ENCODE measurements at places on chromosomes 5 and 9.

- DNase-seq: no peak
These were observed 26.1 kb downstream of the DAP start for GRCh38 chr5:10734832-10735523.

GRCh38 chr5:122743261-122743660, 31.6 kb upstream of the SNX2 start:
- no peak for DNase-seq

DNA sequence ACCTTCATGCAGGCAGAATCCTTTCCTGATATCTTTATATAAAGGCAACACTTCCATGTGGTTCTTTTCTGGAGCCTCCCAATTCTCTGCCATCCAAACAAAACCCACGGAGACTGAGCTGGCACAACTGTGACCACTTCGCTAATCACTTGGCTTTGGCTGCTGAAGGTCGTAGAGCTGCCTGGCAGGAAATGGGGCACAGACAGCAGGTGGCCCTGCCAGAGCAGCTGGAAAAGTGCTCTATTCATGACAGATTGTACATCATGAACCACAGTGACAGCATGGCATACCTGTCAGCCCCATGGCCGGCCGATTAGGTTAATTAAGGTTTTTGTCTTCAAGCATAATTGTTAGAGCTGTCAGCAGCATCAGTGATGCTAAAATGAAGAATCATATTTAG, 141.9 kb upstream of the ANKRD55 start:
- peak; percentile 30 for DNase-seq

DNA sequence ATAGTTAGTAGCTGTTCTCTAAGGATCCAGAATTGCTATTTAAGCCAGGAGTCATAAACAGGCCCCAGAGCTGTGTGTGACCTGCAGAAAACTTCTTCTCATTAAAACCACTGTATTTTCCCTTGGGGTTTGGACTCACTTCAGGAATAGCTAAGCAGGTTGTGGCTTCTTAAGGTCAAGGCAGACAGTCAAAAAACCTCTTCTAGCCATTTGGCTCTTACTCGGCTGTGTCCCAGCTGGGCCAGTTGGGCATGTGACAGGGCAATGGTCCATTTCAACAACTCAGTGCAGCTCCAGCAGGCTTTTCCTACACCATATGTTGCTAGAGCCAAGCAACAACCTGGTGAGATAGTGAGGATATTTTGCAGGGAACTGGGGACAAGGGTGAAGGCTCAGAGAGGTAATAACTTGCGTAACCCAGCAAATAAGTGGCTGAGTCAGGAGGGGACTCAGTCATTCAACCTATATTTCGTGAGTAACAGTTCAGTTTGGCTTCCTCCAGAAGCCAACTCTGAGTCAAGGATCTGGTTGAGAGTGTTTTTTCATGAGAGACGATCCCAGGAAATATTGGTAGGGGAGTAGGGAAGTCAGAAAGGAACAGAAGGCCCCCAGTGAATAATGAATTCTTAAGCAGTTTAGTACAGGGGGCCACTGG, 115.4 kb upstream of the PPP2R2B start:
- DNase-seq: no peak

DNA sequence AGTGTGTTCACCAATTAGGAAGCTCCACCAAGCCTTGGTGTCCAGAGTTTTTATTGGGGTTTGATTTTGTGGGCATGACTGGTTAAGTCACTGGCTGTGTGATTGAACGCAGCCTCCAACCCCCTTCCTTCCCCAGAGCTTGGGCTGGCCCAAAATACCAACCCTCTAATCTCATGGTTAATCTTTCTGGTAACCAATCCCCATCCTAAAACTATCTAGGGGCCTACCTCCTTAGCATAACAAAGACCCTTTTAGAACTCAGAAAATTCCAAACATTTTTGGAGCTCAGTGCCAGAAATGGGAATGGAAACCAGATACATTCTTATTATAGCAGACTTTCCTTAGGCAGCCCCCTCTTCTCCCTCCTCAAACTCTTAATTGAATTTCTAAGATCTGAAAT, 35.9 kb upstream of the HRH2 start:
- no peak for DNase-seq

GRCh38 chr5:141822144-141822543, 56.1 kb downstream of the PCDH1 start:
- no peak for DNase-seq

DNA sequence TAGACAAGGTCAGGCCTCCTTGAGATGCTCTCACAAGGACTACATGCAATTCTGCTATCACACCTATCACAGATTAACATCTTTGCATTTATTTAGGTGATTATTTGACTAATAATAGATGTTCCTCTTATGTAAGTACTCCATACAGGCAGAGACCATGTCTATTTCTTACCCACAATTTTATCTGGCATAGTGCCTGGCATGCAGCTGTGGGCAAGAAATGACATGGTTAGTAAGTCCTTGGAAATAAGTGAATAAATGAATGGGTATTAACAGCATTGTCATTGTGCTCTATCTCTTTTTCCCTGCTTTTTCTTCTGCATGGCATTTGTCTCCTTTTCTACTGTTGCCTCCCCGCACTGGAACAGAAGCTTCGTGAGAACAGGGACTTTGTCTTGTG, 49.4 kb downstream of the SLC22A5 start:
- DNase-seq: no peak

- DNase-seq: no peak
These were observed 398.0 kb downstream of the ADGRV1 start for GRCh38 chr5:90956511-90957097.

DNA sequence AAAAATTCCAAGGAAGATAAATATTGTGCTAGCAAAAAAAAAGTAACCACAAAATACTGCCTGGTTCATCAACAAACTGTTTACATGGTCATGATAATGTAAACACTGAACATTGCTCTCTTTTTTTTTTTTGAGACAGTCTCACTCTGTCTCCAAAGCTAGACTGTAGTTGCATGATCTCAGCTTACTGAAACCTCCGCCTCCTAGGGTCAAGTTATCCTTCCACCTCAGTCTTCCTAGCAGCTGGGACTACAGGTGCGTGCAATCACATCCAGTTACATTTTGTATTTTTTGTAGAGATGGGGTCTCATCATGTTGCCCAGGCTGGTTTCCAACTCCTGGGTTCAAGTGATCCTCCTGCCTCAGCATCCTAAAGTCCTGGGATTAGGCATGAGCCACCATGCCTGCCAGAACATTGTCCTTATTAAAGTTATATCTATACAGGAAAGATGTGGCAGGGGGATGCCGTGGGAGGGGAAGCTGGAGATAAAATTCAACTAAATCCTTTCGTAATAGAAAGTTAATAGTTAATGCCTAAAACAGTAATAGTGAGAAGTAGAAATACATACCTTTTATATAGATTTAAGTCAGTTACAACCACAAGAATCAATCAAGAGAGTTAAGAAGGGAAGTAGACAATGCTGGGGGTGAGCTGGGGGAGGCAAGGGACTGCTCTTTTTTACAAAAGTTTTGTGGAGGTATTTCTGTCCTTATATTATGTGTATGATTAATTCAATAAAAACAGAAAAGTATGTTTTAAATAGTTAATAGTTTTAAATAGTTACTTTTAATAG, 52.3 kb downstream of the RGMB start:
- no peak for DNase-seq

DNA sequence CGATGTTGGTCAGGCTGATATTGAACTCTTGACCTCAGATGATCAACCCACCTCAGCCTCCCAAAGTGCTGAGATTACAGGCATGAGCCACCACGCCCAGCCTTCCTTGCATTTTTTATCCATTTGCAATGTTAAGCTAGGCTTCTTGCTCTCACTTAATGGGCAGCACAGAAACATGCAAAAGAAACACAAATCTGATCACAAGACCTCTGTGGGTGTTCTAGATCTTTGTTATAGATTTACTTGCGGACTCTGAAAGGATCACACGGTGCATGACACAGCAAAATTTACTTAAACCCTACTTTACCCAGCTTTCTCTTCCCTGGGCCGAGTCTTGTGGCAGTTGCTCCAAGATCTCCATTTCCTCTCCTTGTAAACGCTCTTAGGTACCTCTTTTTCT, 71.3 kb downstream of the PSAT1 start:
- DNase-seq: no peak

DNA sequence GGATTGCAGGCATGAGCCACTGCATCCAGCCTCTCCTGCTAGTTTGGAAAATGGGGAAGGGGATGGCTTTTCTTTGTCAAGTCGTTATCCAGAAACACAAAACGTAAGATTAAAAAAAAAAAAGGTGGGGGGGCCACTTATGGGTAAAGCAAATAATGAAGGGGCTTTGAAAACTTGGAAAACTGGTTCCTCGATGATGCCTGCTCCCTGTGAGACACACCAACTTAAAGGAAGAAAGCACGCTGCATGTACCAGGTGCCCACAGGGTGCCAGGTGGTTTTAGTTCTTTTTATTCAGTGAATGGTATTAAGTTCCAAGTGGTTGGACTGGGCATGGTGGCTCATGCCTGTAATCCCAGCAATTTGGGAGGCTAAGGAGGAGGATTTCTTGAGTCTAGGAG, 170.1 kb downstream of the GOLPH3 start:
- DNase-seq: no peak

GRCh38 chr5:67512758-67513157, 316.2 kb upstream of the CD180 start:
- DNase-seq: no peak

DNA sequence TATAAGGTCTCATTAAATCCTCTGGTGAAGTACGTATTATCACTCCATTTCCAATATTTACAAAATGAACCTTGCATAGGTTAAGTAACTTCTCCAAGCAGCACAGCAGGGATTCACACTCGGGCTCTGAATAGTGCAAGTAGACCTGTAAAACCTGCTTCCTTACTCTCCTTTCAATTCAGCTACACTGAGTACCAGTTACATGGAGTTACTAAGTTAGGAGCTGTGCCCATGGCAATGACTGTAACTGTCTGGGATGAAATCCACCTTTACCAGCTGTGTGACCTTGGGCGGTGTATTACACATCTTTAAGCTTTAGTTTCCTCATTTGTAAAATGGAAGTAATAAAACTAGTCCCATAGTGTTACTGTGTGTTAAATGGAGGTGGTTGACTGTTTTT, 15.9 kb upstream of the MOB3B start:
- no peak for DNase-seq

DNA sequence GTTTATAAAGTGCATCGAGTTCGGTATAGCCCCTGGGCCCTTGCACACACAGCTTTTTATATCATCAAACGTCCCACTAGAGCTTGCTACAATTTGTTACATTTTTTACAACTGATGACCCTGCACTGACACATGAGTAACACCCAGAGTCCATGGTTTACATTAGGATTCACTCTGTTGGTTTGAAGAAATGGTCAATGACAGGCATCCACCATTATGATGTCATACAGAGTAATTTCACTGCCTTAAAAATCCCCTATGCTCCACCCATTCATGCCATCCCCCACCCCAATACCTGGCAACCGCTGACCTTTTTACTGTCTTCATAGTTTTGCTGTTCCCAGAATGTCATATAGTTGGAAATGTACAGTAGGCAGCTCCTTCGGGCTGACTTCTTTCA, 130.2 kb downstream of the MED10 start:
- DNase-seq: no peak

- DNase-seq: no peak
These were observed 80.7 kb downstream of the C9orf152 start for GRCh38 chr9:110126986-110127864.

- no peak for DNase-seq
These were observed 208.3 kb downstream of the TLE1 start for GRCh38 chr9:81480828-81481604.

DNA sequence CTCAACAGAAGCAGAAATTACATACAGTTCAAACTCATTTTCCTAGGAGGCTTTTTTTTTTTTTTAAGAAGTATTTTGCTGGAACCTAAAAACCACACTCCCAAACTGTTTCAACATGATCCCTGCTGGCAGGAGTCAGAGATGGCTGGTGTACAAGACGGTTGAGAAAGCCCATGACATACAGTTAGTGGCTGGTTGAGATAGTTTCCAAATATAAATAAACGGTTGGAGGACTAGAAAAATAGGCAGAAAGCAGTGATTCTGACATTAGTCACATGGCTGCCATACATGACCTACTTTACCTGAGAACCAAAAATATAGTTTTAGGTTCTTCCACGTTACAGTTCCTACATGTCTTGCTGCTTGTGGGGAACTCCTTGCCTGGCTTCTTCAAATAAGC, 31.7 kb upstream of the BASP1 start:
- DNase-seq: no peak

DNA sequence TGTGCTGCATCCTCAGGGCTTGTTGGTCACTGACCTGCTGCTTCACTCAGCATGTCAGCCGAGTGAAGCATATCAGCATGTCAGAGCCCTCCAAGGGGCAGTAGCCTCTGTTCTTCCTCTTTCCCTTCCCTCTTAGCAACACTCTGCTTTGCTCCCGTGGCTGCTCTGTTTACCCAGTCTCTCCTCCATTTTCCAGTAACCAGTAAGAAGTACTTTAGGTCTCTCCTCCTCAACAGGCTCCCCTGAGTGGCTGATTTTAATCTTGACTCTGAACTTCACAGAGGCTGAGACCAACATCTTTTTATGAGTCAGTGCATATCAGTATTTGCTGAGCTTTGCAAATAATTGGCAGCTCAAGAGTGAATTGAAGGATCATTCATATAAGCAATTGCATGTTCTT, 18.6 kb upstream of the ADRB2 start:
- peak; percentile 65 for DNase-seq

DNA sequence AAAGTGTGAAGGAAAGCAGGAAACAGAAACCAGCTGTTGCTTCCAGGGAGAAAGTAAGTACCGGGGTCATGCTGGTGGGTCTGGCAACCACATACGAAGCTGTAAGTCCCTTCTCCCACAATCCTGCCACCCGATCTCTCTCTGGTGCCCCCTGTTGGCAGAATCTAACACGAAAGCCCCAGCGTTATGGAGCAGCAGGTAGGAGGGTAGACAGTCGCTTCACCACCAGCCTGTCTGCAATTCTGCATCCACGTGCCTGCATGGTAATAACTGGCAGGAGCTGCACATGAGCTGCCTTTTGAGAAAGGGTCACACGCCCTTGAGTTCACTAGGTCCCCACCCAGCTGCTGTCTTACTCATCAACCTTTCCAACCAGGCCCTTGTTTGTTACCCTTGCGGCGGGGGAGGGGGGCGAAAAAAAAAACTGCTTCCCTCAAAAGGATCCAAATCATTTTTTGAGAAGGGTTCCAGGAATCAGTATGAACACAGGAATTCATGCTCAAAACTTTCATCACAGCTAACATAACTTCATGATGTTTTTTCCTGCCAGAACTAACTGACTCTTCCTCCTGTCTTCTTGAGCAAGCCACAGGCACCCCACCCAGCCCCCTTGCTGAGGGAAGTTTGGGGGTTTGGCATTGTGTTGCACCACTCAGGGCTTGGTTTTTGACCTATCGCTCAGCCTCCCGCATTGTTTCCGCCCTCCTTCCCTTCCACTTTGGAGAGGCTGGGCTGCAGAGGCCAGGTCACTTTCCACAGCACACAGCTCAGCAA, 19.6 kb upstream of the TMEM252 start:
- no peak for DNase-seq

DNA sequence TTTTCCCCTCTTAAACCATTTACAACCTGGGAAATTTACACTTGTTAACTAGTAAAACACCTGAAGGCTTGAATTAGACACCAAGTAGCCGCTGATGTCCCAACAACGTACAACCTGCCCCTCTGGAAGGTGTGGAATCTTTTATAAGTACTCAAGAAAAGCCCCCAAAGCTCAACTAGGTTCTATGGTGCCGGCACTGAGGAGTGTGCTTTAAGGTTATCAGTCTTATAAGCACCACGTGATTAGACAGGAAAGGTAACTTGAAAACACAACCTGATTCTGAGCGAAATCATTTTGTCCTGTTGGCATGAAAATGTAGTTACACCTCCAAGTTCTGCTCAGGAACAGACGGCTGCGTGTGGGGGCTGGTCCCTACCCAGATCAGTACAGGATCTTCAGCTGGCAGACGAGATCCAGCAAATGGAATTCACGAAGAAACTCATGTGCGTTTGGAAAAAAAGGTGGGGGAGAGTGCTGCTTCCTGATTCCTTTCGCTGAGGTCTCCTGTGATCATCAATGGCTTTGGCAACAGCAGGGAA, 195.5 kb downstream of the MEF2C start:
- no peak for DNase-seq
